ENCODE measurements at places on chromosomes 11 and 22. TPM values are rescaled to one million over a fixed set of nuclear protein-coding genes. Genes with fewer than 3 reads are reported as not detected.

DNA sequence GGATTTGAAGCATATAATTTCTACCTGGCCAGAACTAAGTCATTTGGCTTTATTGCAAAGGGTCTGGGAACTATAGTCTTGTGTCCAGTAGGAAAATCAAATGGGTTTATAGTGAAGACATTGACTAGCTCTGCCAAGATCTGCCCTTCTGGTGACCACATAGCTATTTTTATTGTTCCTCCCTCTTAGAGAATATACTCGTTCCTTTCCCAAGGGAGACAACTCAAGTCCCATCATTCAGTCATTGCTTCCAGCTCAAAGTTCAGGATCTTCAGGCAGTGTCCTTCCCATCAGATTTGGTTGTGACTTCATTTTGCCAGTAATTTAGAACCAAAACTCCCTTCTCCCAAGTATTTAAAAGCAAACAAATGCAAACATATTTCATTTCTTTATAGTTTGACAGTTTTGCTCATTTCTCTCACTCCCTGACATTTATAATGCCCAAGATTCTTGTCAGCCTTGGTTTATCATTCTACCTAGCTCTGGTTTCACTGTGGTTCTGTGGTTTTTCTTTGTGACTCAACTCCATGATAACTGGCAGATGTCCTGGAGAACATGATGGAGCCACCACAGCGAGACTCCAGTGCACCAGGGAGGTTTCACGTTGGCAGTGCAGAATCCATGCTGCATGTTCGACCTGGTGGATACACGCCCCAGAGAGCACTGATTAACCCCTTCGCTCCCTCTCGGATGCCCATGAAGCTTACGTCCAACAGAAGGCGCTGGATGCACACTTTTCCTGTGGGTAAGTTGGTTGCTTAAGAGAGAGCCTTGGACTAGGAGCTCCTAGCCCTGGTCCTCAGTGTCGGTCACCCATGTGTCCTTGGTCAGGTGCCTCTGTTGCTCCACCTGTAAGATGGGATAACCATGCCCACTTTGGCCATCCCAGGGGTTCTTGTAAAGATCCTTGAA lies 64.9 kb downstream of the DEPDC5 start:
- DNase-seq: peak; percentile 18
- H3K4me1 ChIP-seq: no peaks in the 10 kb centered on the region
- no peaks in the 10 kb centered on the region for H3K27me3 ChIP-seq
- H3K36me3 ChIP-seq: peaks cover 68% of the 10 kb centered on the region
- no peak overlapping the region for H3K27ac ChIP-seq
- no peak overlapping the region for H3K4me3 ChIP-seq

The EHF gene
- total RNA-seq: 0.60 TPM

DNA sequence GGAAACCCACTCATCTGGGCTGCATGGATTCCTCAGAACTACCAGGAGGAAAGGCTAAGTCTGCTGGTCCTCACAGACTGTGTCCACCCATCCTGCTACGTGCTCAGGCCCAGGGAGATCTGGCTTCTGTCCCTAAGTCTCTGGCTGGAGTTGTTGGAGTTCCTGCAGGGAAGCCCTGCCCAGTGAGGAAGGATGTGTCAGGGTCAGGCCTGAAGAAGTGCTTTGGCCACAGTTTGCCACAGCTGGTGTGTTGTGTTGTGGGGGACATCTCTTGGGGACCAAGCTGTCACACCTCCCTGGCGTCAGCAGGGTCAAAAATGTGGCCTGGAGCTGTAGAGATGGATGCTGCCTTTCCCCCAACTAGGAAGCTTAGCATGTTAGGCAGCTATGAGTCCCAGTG lies 684.7 kb downstream of the METTL15 start:
- H3K27me3 ChIP-seq: peaks cover 67% of the 10 kb centered on the region
- H3K36me3 ChIP-seq: peaks cover 35% of the 10 kb centered on the region
- H3K4me1 ChIP-seq: peaks cover 37% of the 10 kb centered on the region
- no peak overlapping the region for H3K27ac ChIP-seq
- no peak overlapping the region for H3K4me3 ChIP-seq

- H3K27me3 ChIP-seq: no peaks in the 10 kb centered on the region
- peaks cover 9% of the 10 kb centered on the region for H3K36me3 ChIP-seq
- H3K27ac ChIP-seq: no peak overlapping the region
- no peak overlapping the region for H3K4me3 ChIP-seq
These were observed 17.5 kb downstream of the RPL3 start for GRCh38 chr22:39301926-39302325.

DNA sequence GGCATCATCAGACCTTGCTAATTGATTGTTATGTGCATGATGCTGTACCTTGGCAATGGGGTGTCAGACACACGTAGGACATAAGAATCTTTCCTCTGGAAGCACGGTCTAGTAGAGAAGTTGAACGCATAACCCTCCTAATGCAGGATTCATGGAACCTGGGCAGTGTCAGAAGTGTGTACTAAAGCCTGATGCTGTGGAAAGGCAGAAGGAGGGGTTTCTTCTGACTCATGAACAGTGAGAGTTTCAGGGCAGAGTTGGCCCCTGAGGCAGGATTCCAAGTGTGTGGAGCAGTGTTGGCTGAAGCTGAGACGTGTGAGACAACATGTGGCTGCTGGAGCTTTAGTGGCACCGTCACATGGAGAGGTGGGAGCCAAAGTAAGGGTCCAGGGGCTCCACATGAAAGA lies 3.5 kb downstream of the PANX1 start:
- H3K27me3 ChIP-seq: no peaks in the 10 kb centered on the region
- peaks cover 8% of the 10 kb centered on the region for H3K36me3 ChIP-seq
- DNase-seq: no peak
- no peak overlapping the region for H3K4me3 ChIP-seq
- H3K4me1 ChIP-seq: peaks cover 50% of the 10 kb centered on the region

DNA sequence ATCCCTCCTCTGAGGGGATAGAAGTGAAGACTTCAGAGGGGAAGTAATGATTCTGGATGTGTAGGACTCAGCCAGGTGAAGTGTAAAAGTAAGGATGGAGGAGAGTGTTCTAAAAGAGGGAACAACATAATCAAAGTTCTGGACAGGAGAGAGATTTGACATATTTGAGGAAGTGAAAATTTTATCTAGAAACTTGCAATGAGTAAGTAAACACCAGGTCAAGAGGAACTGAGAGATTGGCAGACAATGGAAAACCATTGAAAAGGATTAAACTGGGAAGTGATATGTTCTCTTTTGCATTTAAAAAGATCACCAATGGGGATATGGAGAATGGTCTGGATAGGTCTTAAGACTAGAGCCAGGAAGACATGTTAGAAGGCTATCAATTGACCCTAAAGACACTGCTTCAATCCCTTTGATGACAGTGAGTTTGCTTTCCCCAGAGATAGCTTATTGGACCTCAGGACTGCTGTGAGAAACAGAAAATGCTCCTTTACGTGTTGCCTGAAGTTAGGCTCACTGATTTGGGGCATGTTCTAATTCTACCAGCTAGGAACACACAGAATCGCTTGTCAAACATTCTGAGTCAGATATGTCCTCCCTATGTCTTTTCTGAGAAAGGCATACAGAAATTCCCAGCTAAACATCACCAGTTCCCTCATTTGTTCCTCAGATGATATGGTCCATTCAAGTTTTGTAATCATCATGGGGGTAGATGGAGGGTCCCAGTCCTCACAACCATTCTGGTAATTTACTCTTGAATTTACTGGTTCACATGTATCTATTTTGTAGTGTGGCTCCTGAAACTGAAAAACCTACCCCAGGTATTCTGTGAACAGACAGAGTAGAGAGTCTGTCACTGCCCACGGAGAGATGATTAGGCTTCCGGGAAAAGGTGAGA lies 144.9 kb downstream of the MAML2 start:
- peak overlapping the region; percentile 80 for H3K27ac ChIP-seq
- peaks cover 77% of the 10 kb centered on the region for H3K4me1 ChIP-seq
- no peaks in the 10 kb centered on the region for H3K27me3 ChIP-seq
- no peak overlapping the region for H3K4me3 ChIP-seq
- no peak for DNase-seq

The MMP8 gene
- total RNA-seq: not detected
